Aorta (tissue), 5 donors: ENCODE measurements at places on chromosomes 12 and 14. TPM values are rescaled to one million over a fixed set of nuclear protein-coding genes. Genes with fewer than 3 reads are reported as not detected.

The CCDC177 gene
- not detected for polyA plus RNA-seq

The OR4M1 gene
- not detected for polyA plus RNA-seq

The MIPOL1 gene
- 4.1 TPM for polyA plus RNA-seq

The IRAK3 gene
- polyA plus RNA-seq = 7.6 TPM

The C12orf75 gene
- 306 TPM for polyA plus RNA-seq

The SLC2A3 gene
- 6.0 TPM for polyA plus RNA-seq

The NXPH4 gene
- 0.38 TPM for polyA plus RNA-seq

The IGF1 gene
- polyA plus RNA-seq = 3.5 TPM

The ZDHHC22 gene
- not detected for polyA plus RNA-seq

The NANOG gene
- polyA plus RNA-seq = not detected

The ARMH4 gene
- 1.8 TPM for polyA plus RNA-seq

The NAA30 gene
- polyA plus RNA-seq = 7.9 TPM

The CAPS2 gene
- polyA plus RNA-seq = 7.0 TPM

The SDS gene
- 9.9 TPM for polyA plus RNA-seq

The ALDH2 gene
- 135 TPM for polyA plus RNA-seq

The REP15 gene
- polyA plus RNA-seq = 14.9 TPM

The OR4E2 gene
- not detected for polyA plus RNA-seq

The MGP gene
- polyA plus RNA-seq = 16,848 TPM

The TTC6 gene
- polyA plus RNA-seq = not detected

The DAO gene
- not detected for polyA plus RNA-seq

The UBE2N gene
- 45.7 TPM for polyA plus RNA-seq

The PTGR2 gene
- 5.8 TPM for polyA plus RNA-seq

The C12orf54 gene
- not detected for polyA plus RNA-seq

The DPY19L2 gene
- 9.4 TPM for polyA plus RNA-seq

The PGF gene
- polyA plus RNA-seq = 16.3 TPM

The KRT7 gene
- polyA plus RNA-seq = 110 TPM
